ENCODE measurements at places on chromosomes 6 and 20.

- H3K27ac ChIP-seq: no peak overlapping the region
- no peak overlapping the region for H3K4me3 ChIP-seq
- DNase-seq: no peak
- no peaks in the 10 kb centered on the region for H3K36me3 ChIP-seq
These were observed 155.5 kb upstream of the RPS6KA2 start for GRCh38 chr6:166782520-166782919.

- H3K36me3 ChIP-seq: no peaks in the 10 kb centered on the region
- H3K27me3 ChIP-seq: no peaks in the 10 kb centered on the region
- no peak for DNase-seq
- H3K4me3 ChIP-seq: no peak overlapping the region
These were observed 80.8 kb downstream of the SLC22A23 start for GRCh38 chr6:3376064-3376463.

DNA sequence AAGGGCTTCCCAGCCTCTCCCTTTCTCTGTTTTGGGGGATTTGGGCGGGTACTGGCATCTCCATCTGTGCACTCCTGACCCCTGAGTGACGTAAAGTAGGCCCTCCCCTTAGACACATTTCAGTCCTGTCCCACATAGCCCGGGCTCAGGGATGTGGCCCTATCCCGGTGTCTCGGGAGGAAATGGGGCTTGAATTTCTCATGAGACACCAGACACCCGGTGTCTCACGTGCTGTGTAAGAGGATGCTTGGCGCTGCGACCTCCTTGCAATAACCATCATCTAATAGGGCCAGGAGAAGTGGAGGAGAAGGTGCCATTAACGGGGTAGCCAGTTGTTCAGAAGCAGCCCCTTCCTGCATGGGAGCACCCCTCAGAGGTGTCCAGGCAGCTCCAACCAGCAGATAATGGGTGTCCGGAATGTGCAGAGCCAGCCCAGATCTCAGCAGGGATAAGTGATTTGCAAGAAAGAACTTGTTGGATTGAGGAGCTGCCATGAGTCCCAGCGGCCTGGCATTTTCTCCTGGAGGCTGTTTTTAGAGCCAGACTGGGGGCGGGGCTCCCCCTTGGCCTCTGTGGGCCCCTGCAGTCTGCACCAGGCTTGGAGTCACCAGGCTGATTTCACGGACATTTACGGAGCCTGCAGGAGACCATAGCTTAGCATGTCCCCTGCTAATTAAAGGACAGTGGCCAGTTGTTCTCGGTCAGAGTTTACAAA lies 372.0 kb downstream of the PREX1 start:
- H3K27me3 ChIP-seq: no peaks in the 10 kb centered on the region
- DNase-seq: no peak
- H3K36me3 ChIP-seq: no peaks in the 10 kb centered on the region
- no peak overlapping the region for H3K27ac ChIP-seq

- H3K27ac ChIP-seq: peak overlapping the region; percentile 58
- DNase-seq: no peak
- H3K4me3 ChIP-seq: no peak overlapping the region
- no peaks in the 10 kb centered on the region for H3K4me1 ChIP-seq
- no peaks in the 10 kb centered on the region for H3K36me3 ChIP-seq
These were observed 93.1 kb upstream of the HIVEP1 start for GRCh38 chr6:11918739-11919605.

DNA sequence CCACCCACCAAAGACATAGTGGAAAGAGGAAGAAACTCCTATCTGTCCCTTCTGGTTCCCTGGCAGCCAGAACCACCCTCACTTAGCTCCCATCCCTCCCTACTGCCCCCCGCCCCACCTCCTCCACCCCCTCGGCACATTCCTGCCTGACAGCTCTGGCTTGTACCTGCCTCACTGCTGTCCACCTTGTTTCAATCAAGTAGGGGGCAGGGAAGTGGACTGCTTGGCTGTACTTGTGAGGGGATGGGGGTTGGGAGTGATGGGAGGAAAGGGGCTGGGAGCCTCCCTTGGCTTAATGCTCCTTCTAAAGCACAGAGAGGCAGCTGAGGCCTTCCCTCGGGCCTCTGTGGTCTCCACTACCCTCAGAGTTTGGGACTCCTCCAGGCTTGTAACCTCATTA lies 22.1 kb upstream of the ZNF76 start:
- H3K36me3 ChIP-seq: no peaks in the 10 kb centered on the region
- no peaks in the 10 kb centered on the region for H3K4me1 ChIP-seq
- H3K27me3 ChIP-seq: no peaks in the 10 kb centered on the region
- H3K4me3 ChIP-seq: no peak overlapping the region

DNA sequence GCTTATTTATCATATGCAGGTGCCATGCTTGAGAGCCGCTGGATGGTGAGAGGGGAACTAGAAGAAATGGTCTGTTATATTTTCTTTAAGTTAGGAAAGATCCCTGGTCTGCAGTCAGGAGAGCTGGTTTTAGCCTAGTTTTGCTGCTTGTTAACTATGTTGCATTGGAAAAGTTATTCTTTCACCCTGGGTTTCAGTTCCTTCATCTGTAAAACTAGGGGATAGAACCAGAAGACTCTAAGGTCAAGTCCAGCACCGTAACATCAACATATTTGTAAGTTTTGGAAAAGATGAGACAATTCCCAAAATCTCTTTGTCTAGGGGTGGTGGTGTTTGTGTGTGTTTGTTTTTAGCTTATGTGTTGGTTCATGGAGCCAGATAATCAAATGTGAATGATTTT lies 304.0 kb downstream of the QKI start:
- H3K4me3 ChIP-seq: no peak overlapping the region
- DNase-seq: no peak
- no peak overlapping the region for H3K27ac ChIP-seq
- H3K4me1 ChIP-seq: no peaks in the 10 kb centered on the region

- no peak for DNase-seq
- no peak overlapping the region for H3K4me3 ChIP-seq
- H3K36me3 ChIP-seq: no peaks in the 10 kb centered on the region
These were observed 78.6 kb upstream of the THBS2 start for GRCh38 chr6:169332250-169332649.

GRCh38 chr20:32153771-32154170 lies 44.3 kb downstream of the TM9SF4 start:
- H3K4me1 ChIP-seq: no peaks in the 10 kb centered on the region
- H3K27me3 ChIP-seq: no peaks in the 10 kb centered on the region
- no peak for DNase-seq
- no peak overlapping the region for H3K27ac ChIP-seq
- H3K4me3 ChIP-seq: no peak overlapping the region
- peaks cover 38% of the 10 kb centered on the region for H3K36me3 ChIP-seq

DNA sequence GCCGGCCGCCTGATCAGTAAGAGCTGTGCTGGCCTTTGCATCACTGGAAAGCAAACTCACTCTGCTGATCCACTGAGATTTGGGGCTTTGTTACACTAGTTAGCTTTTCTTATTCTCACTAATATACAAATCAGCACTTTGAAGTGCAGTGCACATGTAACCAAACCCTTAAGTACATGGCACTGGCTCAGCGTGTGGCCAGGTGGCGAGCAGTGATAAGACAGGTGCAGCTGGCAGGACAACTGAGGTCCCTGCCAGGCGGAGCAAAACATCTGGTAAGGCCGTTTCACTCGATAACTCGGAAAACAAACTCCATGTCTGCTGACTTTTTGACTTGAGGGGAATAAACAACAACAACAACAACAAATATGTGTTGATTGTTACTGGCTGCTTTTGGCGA lies 11.0 kb downstream of the GFRA4 start:
- no peaks in the 10 kb centered on the region for H3K4me1 ChIP-seq
- H3K4me3 ChIP-seq: no peak overlapping the region
- H3K27me3 ChIP-seq: no peaks in the 10 kb centered on the region
- no peak overlapping the region for H3K27ac ChIP-seq
- DNase-seq: no peak

- H3K27me3 ChIP-seq: no peaks in the 10 kb centered on the region
- no peaks in the 10 kb centered on the region for H3K4me1 ChIP-seq
- DNase-seq: no peak
- H3K27ac ChIP-seq: no peak overlapping the region
- no peak overlapping the region for H3K4me3 ChIP-seq
- H3K36me3 ChIP-seq: no peaks in the 10 kb centered on the region
These were observed 25.3 kb upstream of the TTPAL start for GRCh38 chr20:44450281-44450889.

DNA sequence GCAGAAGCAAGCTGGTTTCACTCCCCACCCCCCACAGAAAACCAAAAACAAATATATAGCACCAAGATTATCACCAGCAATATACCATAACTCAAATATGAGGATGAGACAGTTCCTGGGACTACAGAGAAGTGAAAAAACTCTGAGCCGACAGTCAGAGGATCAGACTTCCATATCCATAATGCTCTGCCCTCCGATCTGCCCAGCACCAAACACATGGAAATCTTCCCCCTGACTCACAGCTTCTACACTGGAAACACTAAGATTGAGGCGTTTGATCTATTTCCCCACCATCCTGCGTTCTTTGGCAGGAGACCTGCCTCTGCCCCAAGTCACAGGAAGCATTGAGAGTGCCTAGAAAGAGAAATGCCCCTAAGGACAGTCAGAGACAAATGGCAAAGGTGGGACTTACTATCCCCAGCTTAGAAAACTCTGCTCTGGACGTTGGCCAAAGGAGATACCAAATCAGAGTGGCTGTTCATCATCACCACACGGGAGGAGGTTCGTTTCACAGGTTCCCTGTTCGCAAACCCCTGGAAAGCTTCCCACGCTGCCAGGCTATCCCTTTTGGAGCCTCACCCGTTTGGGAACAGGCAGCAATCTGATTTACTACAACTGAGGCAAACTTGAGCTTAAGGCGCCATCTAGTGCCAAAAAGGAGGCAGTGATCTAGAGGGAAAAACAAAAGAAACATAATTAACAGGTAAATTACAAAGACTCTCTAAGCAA lies 48.7 kb upstream of the SRSF6 start:
- no peak overlapping the region for H3K27ac ChIP-seq
- no peak overlapping the region for H3K4me3 ChIP-seq
- no peaks in the 10 kb centered on the region for H3K36me3 ChIP-seq
- DNase-seq: no peak
- H3K27me3 ChIP-seq: peaks cover 7% of the 10 kb centered on the region

DNA sequence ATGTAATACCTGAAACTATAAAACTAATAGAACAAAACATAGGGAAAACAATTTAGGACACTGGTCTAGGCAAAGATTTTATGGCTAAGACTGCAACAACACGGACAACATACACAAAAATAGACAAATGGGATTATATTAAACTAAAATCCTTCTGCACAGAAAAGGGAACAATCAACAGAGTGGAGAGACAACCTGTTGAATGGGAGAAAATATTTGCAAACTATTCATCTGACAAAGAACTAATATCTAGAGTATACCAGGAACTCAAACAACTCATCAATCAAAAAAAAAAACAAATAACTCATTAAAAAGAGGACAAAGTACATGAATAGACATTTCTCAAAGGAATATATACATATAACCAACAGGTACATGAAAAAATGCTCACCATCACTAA lies 174.5 kb downstream of the FNDC1 start:
- no peaks in the 10 kb centered on the region for H3K4me1 ChIP-seq
- no peak overlapping the region for H3K4me3 ChIP-seq
- no peak overlapping the region for H3K27ac ChIP-seq
- no peaks in the 10 kb centered on the region for H3K36me3 ChIP-seq
- H3K27me3 ChIP-seq: no peaks in the 10 kb centered on the region

DNA sequence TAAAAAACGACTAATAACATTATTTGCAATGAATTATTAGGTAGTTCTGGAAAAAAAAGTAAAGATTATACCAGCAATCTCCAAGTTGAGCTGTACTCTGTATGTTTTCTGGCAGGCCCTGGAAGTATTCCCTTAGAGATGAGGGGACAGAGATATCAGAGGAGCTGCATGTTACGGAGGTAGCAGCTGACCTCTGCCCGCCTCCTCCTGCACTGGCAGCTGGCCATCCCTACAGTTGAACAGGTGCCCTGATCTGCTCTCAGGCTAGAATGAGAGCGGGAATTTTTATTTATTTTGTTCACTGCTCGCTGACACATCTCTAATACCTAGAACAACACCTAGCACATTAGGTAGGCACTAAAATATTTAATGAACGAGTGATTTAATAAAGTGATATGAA lies 23.1 kb downstream of the FBXL4 start:
- no peaks in the 10 kb centered on the region for H3K27me3 ChIP-seq
- no peak for DNase-seq
- peaks cover under 1% of the 10 kb centered on the region for H3K36me3 ChIP-seq
- no peaks in the 10 kb centered on the region for H3K4me1 ChIP-seq

DNA sequence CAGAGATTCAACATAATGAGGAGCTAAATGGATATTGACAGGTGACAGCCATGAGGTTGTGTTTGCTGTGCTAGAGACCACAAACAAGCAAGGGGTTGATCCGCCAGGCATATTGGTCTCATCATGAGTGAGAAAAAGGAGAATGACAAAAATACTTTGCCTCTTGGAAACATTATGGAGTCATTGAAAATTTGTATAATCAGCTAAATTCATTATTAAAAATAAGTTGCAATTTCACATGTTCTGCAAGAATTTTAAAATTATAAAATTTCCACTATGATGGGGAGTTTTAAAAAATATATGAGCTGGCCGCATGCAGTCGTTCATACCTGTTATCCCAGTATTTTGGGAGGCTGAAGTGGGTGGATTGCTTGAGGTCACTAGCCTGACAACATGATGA lies 912.3 kb upstream of the SLC35B3 start:
- no peaks in the 10 kb centered on the region for H3K27me3 ChIP-seq
- H3K4me3 ChIP-seq: no peak overlapping the region
- no peak overlapping the region for H3K27ac ChIP-seq
- DNase-seq: no peak
- no peaks in the 10 kb centered on the region for H3K36me3 ChIP-seq
- no peaks in the 10 kb centered on the region for H3K4me1 ChIP-seq

DNA sequence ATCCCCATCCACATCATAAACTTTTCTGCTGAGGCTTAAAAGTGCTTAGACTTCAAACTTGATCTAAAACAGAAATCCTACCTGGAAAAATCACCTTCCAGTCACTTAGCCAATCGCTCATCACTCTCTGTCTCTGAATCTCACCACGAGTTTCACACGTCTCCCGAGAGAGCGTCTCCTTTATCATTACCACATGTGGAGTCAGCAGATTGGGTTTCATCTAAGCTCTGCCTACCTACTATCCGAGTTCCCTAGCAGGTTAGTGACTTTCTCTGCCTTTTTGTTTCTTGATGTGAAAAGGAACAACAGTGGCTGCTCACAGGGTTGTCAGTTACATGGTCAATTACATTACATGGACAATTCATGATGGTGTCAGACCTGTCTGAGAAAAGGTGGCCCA lies 286.2 kb downstream of the ESR1 start:
- no peaks in the 10 kb centered on the region for H3K4me1 ChIP-seq
- H3K27ac ChIP-seq: no peak overlapping the region
- no peaks in the 10 kb centered on the region for H3K27me3 ChIP-seq
- no peak for DNase-seq
- H3K36me3 ChIP-seq: no peaks in the 10 kb centered on the region

- no peaks in the 10 kb centered on the region for H3K27me3 ChIP-seq
- no peaks in the 10 kb centered on the region for H3K36me3 ChIP-seq
- H3K4me1 ChIP-seq: no peaks in the 10 kb centered on the region
- DNase-seq: no peak
- no peak overlapping the region for H3K4me3 ChIP-seq
These were observed 65.4 kb upstream of the ZNFX1 start for GRCh38 chr20:49343246-49343645.

GRCh38 chr6:25511376-25511775 lies 140.6 kb upstream of the SCGN start:
- no peak for DNase-seq
- no peaks in the 10 kb centered on the region for H3K4me1 ChIP-seq
- H3K4me3 ChIP-seq: no peak overlapping the region
- H3K27me3 ChIP-seq: no peaks in the 10 kb centered on the region

Measured in CD8-positive, alpha-beta memory T cell (primary cell).